ENCODE measurements at places on chromosomes 11 and 22.

DNA sequence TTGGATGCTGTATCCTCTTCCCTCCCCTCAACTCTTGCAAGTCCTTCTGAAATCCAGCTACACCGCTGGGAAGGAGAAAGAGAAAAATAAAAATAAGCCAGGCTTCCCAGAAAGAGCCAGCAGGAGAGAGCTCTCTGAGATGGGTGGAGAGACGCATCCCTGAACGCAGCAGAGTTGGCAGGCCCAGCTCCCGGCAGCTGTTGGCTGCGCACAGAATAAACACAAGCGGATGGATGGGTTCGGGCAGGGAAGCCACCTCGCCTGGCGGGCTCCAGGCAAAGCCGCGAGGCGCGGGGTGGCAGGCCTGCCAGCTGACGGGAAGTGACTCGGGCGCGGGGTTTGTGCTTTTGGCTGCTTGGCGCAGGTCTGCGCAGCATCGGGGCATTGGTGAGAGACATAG is 537.7 kb downstream of the MIAT start:
- DNase-seq = no peak

DNA sequence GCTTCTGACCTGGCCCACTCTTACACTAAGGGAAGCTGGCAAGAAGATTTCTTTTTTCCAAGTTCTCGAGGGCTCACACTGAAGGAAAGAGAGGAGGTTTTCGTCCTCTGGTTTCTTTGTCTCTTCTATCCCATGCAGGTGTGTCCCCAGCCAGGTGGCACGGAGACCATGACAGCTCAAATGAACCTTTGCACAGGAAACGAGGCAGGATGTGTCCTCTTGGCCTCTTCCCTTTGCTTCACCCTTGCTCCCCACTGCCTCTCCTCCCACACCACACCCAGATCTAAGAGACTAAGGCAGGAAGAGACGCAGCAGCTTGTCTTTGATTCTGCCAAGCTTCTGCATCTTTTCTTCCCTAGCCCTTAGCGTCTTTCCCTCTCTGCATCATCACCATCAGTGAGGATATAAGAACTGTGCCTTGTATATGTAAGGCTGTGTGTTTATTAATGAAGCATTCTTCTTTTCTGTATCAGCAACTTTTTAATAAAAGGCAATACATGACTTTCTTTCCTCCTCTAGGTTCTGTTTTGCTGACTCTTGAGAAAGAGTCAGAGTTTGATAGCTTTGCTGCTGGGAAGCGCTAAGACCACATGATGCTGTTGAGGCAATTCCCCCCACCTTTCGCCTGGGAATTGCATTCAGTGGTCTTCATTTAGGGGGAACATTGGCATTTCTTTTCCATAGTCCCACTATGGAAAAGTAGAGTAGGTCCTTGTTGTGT is 56.0 kb upstream of the PARVA start:
- no peak for DNase-seq

GRCh38 chr11:70699294-70700221 is 301.2 kb downstream of the CTTN start:
- no peak for DNase-seq

GRCh38 chr22:19510919-19511341 is 13.3 kb downstream of the CLDN5 start:
- no peak for DNase-seq

GRCh38 chr11:96506953-96507354 is 117.1 kb downstream of the JRKL start:
- DNase-seq = no peak

- DNase-seq = no peak
Observed at GRCh38 chr11:14585438-14585837, 58.2 kb upstream of the PDE3B start.

- DNase-seq = no peak
Observed at GRCh38 chr11:44601471-44602370, 36.3 kb downstream of the CD82 start.

- DNase-seq = no peak
Observed at GRCh38 chr22:37053310-37054055, 1.9 kb downstream of the KCTD17 start.

- no peak for DNase-seq
Observed at GRCh38 chr11:30488304-30488998, 97.7 kb downstream of the MPPED2 start.

DNA sequence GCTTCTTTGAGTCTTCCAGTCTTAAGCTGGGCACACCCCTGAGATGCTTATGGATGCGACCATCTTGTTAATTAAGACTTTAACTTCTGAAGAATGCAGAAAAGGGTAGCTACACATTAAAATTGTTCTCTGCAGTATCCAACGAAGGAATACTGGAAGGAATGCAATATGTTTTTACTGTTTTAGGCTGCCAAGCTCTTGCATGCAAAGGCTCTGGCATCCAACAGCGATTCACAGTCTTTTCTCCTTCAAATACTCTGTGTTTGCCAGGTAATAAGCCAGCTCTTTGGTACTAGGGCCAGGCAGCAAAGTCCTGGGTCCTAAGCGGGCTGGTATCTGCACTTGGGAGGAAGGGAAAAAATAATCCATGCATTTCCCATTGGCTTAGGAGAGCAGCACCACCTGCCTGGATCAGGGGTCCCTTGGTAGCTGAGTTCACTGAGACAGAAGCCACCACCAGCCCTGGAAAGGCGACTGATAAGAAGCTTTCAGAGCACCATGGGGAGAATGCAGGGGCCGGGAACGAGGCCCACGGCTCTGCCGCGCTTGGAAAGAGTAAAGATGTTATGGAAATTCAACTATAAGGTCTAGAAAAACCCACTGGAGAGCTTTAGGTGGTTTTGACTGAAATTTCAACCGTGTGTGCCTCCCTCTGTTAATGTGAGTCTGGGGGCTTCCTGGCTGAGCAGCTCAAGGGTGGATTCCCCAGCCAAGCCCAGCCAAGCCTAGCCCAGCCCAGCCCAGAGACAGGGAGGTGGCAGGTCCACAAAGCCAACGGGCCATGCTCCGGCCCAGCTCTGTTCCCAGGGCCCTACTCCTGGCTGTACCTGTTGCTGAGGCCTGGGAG is 67.0 kb upstream of the CCND1 start:
- DNase-seq = no peak

DNA sequence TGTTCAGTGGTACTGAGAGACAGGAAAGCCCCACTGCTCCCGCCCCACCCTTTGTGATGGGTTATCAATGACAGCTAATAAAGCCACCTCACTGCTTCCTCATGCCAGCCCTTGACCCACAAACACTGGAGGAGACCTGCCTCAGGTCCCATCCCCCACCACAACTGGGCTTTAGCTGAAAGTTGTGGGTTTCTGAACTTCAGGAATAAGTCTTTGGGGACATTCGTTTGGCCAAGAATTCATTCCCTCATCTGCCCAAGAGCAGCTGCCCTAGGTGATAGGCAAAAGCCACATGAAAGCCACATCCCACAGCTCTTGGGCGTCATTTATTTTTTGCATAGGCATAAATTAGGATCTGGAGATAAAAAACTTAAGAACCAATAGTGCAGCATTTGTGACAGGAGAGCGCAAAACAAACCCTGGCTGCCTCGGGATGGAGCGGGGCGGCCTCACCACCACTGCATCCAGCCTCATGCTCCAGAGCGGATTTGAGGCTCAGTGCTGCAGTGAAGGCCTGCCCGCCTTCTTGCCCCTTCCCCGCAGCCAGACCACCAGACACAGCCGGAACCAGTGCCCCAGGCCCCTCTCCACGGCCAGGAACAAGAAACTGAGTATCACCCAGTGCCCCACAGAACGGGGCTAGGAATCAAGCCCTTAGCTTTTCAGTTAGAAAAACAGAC is 21.2 kb downstream of the SUN2 start:
- no peak for DNase-seq

DNA sequence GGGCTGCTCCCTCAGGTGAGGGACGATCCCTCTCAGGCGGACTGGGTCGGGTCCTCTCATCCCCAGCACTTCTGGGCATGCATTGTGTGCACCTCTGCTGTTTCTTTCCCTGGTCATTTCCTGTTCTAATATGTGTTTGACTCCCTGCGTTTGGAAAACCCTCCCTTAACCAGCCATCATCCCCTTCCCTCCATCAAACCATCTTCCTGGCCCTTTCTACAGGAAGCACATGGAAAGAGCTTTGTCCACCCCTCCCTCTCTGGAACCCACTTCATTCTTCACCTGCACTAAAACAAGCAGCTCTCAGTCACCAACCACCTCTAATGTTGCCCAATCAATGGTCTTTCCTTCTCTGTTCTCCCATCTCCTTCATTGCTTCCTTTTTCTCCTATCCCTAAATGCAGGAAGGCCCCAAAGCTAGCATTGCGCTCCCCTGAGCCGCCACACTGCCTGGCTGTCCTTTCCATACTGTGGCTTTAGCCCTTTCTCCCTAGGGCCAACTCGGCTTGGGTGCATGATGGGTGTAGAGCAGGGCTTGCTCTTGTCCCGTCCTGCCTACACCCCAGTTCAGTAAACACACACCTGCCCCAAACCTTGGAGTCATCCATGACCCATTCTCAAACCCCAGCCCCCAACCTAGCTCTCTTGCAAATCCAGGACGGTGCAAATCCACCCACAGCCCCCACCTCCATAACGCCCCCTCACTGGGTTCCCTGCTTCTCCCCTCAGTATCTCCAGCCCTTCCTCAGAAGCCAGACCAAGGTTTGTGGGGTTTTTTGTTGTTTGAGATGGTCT is 5.4 kb upstream of the GAS2L1 start:
- no peak for DNase-seq

- no peak for DNase-seq
Observed at GRCh38 chr11:76701294-76702040, 30.9 kb upstream of the LRRC32 start.

DNA sequence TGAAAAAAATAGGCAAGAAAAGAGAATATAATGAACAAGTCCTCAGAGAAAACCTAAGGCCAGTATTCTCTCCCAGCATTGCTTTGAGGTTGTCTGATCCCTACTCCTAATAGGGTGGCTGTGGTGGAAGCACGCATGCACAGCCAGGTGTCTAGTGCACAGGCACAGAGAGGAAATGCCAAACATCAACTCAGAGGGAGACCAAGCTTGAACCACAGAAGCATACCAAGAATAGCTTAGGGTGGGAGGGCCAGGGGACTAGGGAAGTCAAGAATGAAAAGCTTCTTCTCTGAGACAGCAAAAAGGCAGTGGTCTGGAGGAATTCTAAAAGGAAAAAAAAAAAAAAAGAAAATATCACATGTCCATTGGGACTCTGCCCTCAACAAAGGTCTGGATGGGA is 244.1 kb upstream of the API5 start:
- DNase-seq = no peak

GRCh38 chr22:44601725-44602124 is 100.3 kb upstream of the PRR5 start:
- no peak for DNase-seq

DNA sequence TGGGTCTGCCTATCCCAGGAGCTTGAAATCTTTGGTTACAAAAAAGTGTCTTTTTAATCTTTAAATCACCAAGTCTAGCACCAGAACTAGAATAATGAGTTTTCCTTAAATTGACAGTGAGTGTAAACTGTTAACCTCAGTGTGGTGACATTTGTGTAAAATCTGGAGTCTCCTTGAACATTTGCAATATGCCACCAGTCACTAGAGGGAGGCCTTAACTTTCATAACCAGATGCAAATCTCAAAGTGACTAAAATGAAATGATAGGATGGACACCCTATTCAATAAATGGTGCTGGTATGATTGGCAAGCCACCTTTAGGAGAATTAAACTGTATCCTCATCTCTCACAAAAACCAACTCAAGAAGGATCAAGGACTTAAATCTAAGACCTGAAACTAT is 8.3 kb upstream of the SCGB1D2 start:
- no peak for DNase-seq

- no peak for DNase-seq
Observed at GRCh38 chr11:83008581-83008923, 63.1 kb downstream of the RAB30 start.

- no peak for DNase-seq
Observed at GRCh38 chr22:19942157-19943081, 801 bp upstream of the TXNRD2 start.

DNA sequence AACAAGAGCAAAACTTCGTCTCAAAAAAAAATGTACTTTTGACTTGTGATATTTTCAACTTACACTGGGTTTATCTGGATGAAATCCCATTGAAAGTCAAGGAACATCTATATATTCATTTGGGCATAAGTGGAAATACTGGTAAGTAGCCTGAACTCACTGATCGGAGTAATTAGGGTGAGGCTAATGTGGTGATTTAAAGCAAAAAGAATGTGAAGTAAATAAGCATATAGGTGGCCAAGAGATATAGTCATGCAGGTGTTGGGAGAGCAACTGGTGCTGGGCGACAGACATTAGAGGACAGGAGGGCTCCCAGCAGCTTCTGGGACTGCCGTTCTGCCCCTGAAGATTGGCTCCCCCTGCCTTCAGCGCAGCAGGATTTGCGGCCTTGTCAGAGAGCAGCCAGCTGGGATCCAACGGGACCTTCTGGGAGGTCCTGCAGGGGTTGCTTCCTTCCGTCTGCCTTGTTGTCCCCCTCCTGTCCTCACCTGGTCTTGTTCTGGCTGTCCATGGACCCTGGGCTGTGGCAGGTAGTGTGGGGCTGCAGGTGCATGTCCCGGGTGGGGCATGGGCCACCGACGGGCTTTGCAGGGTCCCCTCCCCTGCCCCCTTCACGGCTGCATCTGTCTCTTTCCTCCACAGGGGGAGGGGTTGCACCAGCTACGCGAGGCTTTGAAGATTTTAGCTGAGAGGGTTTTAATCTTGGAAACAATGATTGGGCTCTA is 14.1 kb downstream of the RHBDD3 start:
- no peak for DNase-seq

GRCh38 chr11:62592146-62592815 is 958 bp upstream of the TUT1 start:
- peak; percentile 51 for DNase-seq

- no peak for DNase-seq
Observed at GRCh38 chr11:122779047-122779629, 59.2 kb upstream of the CRTAM start.

DNA sequence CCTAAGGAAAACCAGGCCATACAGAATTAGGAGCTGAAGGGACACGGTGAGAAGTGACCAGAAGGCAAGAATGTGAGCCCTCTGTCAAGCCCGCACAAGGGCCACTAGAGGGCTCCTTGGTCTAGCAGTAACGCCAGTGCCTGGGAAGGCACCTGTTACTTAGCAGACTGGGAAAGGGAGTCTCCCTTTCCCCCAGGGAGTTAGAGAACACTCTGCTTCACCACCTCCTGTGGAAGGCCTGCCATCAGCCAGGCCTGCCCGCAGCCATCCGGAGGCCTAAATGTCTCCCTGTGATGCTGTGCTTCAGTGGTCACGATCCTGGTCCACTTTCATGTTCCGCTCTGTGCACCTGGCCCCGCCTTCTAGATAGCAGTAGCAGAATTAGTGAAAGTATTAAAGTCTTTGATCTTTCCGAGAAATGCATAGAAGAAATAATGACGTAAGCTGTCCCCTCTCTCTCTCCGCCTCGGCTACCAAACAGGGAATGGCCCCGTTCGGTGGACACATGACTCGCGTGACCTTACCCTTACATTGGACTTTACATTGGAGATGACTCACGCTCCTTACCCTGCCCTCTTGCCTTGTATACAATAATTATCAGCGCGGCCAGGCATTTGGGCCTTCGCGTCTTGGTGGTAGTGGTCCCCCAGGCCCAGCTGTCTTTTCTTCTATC is 10.7 kb upstream of the GSTP1 start:
- DNase-seq = peak; percentile 30

GRCh38 chr11:40062616-40063015 is 1396.8 kb downstream of the LRRC4C start:
- no peak for DNase-seq

GRCh38 chr11:2561696-2562581 is 117.1 kb downstream of the KCNQ1 start:
- DNase-seq = no peak

GRCh38 chr11:117441146-117441975 is 113.7 kb downstream of the CEP164 start:
- no peak for DNase-seq

GRCh38 chr22:19855504-19856409 is 1.1 kb upstream of the GNB1L start:
- peak; percentile 39 for DNase-seq
